ENCODE measurements at places on chromosomes 1 and 21.
A peak's percentile ranks its signal among the peaks of the same experiment; 100 is the strongest.

DNA sequence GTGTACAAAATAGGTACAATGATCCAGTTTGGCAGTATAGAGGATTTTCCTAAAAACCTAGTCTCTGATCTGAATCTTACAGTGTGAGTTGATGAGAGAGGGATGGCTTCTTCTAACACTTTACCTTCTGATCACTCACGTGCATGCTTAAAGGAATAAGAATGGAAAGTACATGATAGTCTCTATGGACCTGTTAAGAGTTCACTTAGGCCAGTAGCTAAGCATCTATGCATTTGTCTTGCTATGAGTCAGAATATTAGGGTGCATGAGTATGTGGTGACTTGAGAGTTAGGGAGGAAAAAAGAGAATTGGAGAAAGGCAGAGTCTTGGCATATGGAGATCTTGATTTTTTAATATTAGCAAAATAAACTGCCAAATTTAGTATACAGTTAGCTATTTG, 206.3 kb downstream of the COL11A1 start:
- no peak for DNase-seq

GRCh38 chr1:243964915-243965314, 86.2 kb upstream of the ZBTB18 start:
- DNase-seq: no peak

GRCh38 chr21:44347911-44348451, 5.4 kb upstream of the TRPM2 start:
- no peak for DNase-seq

DNA sequence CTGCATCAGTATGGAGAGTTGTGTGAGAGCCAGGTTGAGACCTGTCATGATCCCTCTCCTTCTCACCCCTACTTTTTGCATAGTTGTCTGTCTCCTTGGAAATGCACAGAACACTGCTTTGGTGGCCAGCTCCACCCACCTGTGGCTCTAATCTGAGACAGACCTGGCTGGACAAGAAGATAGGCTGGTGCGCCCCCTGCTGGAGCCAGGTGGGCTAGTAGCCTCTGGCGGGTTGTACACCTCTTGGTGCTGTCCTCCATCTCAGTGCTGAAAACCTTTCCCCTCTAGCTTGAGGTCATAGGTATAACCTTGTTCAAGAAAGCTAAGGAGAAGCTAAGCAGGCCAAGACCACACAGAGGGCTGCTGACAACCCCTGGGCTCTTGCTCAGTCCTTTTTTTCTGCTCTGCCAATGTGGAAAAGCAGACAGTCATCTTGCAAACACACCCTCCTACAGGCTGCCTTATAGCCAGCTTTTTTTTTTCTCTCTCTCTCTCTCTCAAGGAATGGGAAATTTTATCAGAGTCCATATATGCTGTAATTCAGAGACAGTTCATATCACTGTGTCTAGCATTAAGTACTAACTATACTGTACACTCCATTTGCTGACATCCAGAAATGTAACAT, 58.8 kb upstream of the SPATA6 start:
- no peak for DNase-seq

GRCh38 chr1:106793651-106794050, 262.8 kb upstream of the PRMT6 start:
- DNase-seq: no peak

DNA sequence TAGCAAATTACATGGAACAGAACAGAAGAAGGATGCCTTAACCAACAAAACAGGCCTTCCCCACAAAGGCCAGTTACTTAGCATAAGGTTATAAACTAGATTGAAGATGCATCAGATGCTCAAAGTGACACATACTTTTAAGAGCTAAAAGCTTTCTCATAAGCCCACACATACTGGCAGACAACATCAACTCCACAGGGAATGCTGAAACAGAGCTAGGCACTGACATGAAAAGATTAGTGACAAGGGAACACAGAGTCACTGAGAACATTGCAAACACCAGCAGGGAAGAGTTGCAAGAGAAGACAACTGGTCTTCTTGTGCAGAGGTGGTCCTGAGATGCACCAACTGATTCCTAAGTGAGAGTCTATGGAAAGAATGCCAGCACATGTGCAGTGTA, 6.9 kb downstream of the TTC13 start:
- no peak for DNase-seq

GRCh38 chr1:16099412-16099811, 26.0 kb upstream of the FAM131C start:
- no peak for DNase-seq

DNA sequence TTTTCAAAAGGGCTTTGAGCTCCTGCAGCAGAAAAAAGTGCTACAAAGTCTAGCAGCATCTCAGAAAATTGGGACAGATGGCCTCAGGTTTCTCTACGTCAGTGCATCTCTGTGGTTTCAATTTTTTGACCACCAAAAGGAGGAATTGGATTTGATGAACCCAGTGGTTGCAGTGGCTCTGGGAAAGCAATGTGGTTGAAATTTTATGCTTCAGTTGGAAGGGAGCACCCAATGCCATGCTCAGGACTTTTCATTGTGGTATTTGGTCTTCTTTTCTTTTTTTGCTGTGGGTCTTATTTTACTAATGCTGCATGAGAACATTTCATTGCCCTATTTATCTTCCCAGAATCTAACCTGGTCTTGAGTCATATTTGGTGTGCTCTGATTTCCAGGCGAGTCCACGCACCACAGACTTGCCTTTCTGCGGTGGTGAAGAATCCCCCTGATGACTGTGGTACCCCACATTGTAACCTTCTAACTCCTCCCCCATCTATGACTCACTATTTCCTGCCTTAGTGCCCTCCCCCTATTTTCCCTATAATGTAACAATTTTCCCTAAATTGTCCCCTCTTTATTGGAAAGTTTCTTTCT, 56.7 kb downstream of the S1PR1 start:
- no peak for DNase-seq

DNA sequence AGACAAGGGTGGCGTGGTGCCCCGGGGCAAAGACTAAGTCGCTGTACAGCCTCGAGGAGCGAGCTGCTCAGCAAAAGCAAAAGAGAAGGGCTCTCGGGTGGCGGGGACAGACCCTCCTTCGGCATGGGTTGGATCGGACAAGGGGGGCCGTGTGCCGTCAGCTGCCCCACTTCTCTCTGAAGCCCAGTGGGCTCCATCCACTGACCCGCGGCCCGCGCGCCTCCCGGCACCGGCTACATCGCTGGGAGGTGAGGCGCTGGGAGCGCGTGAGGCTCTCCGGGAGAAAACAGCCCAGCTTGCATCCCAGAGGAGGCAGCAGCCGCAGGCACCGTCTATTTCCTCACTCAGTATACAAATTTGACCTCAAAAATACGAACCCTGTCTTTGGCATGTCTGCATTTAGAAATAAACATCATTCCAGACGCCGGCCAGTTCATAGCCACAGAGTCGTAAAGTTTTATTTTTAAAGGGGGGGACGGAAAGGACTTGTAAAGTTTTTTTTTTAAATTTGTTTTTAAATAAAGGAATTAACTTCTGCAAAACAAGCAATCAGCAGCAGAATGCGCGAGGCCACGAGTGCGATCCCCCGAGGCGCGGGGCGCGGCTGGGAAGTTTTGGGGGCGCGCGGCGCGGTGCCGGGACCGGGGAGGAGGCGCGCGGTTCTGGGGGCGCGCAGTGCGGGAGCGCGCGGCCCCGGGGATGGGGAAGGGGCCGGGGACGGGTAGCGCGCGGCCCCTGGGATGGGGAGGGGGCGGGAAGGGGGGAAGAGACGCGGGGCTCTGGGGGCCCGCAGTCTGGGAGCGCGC, 689 bp upstream of the GPR137B start:
- DNase-seq: peak; percentile 75

DNA sequence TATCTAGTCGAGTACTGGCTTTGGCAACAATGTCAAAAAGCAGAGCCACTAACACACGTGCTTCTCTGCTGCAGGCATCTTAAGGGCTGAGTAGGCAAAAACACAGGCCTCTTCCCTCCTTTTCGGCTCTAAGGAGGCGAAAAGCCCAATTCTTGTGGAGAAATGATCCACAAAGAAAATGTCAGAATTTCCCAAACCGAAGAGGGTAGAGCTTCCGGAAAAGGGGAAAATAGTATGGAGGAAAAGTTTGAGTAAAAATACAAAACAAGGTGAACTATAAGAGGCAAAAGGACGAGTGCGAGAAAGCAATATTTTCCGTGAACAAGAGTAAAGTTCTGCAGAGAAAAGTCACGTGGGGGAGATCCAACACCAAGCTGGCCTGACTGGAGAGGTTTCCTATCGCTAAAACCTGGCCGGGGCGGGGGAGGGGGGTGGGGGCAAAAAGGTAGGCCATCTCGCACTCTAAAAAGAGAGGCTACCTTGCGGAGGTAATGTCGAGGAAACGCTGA, 551 bp downstream of the ZRANB2 start:
- DNase-seq: peak; percentile 18

DNA sequence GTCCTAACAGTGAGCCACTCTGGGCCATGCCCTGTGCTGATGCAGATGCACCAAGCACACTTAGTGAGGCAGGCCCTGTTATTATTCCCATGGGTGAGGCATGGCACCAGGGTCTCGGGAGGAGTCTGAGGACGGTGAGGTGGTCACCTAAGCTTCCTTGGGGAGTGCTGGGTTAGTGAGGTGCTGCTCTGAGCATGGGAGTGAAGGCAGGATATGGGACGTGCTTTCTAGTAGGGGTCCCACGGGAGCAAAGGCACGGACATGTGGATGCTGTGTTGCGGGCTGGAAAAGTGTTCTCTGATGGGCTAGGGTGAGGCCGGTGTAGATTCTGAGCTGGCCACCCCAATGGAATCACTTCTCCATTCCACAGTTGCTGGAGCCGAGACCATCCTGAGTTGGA, 77.5 kb upstream of the CSF3R start:
- DNase-seq: no peak

DNA sequence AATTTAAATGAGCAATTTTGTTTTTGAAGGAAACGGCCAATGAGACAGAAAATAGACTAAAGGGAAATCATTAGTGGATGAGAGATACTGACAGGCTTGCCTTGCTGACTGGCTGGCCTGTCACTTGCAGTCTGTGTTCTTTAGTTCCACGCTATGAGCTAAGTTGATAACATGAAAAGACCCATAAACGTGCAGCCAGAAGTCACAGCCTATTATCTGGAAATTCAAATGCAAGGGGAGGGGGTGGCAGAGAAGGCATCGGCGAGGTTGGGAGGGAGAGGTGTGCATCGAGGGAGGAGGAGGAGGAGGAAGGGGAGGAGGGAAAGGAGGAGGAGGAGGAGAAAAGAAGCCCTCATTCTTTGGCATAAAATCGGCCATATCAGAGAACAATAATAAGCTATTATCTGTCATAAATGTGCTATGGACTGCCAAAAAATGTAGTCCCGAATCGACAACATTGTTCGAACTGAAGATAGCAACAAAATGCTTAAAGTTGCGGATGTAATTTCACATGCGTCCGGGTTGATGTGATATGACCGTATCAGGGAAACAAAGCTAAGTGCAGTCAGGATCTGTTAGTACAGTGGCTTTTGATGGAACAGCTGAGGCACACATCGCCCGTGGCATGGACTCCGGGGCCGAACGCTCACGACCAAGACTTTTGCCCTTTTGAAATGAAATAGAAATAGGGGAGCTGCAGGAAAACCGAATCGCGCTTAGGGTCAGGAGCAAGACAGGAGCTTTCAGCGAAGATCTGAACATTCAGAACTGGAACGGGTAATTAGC, 11.6 kb upstream of the BARHL2 start:
- DNase-seq: no peak

DNA sequence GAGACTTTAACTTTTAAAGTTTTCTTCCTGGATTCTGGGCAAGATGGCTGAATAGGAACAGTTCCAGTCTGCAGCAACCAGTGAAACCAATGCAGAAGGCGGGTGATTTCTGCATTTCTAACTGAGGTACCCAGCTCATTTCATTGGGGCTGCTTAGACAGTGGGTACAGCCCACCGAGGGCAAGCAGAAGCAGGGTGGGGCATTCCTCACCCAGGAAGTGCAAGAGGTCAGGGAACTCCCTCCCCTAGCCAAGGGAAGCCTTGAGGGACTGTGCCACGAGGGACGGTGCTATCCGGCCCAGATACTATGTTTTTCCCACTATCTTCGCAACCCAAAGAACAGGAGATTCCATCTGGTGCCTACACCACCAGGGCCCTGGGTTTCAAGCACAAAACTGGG, 121.0 kb downstream of the VAV3 start:
- no peak for DNase-seq

- DNase-seq: no peak
Observed at GRCh38 chr1:209390764-209391163, 192.8 kb upstream of the CAMK1G start.

- DNase-seq: no peak
Observed at GRCh38 chr21:41008974-41009373, 159.0 kb upstream of the BACE2 start.

- DNase-seq: no peak
Observed at GRCh38 chr1:24481843-24482610, 20.6 kb upstream of the RCAN3 start.

DNA sequence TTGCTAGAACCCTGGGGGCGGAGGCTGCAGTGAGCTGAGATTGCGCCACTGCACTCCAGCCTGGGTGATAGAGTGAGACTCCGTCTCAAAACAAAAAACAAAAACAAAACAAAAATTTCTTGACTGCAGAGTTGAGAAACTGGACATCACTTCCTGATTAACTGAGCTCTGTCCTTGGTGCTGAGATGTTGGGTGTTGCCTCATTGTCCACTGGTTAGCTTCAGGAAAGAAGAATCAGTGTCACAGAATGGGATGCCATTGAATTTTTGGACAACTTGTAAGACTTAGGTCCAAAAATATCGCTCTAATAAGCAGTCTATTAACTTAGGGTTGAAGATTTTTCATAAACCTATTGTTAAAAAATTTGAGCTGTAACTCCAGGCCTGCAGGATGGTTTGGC, 23.8 kb upstream of the KCNA10 start:
- no peak for DNase-seq

- no peak for DNase-seq
Observed at GRCh38 chr21:34936371-34936789, 112.7 kb downstream of the RUNX1 start.

DNA sequence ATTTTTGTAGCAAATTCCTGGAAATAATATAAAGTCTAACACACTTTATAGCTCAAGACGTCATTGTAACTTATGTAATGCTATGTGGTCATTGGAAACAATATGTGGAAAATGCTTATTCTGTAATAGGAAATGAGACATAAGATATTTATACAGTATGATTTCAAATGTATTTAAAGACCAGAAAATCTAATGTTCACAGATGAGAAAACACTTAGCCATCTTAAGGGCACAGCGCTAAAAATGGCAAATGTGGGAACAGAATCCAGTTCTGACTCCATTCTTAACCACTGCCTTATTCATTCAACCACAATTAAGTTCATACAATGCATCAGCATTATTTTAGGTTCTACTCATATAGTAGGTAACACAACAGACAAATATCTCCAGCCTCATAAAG, 12.5 kb downstream of the CSDE1 start:
- no peak for DNase-seq

GRCh38 chr1:209861242-209861641, 33.5 kb downstream of the UTP25 start:
- no peak for DNase-seq

GRCh38 chr1:198056255-198056654, 100.5 kb upstream of the NEK7 start:
- DNase-seq: no peak

DNA sequence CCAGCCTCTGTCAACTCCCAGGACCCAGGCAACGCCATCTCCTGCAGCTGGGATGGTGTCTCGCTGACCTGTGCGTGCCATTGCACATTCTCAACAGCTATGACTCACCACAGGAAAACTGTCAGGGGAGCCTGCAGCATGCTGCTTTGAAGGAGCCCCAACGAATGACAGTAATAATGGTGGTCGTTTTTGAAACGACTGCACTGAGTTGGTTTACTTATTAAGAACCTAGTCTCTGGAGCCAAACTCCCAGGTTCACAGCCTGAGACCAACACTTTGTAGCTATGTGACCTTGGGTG, 21.6 kb downstream of the TCEA3 start:
- DNase-seq: no peak

GRCh38 chr1:154837034-154837671, 32.9 kb downstream of the KCNN3 start:
- peak; percentile 47 for DNase-seq
